ENCODE measurements at places on chromosomes 13 and 19. TPM values are rescaled to one million over a fixed set of nuclear protein-coding genes. Genes with fewer than 3 reads are reported as not detected.

Gene TPTE2
- total RNA-seq = 0.25 TPM

Gene F7
- 0.49 TPM for total RNA-seq

Gene PRTN3
- 1.5 TPM for total RNA-seq

Gene MATK
- total RNA-seq = 16.0 TPM

Gene CEACAM7
- total RNA-seq = not detected

Gene KCNRG
- total RNA-seq = 11.8 TPM

Gene SPATA13
- 23.1 TPM for total RNA-seq

Measured in temporal lobe (tissue), 4 donors.